Myocyte (in vitro differentiated cells): ENCODE measurements at places on chromosomes 1 and 21. TPM values are rescaled to one million over a fixed set of nuclear protein-coding genes. Genes with fewer than 3 reads are reported as not detected.

KRTAP13-1 gene
- not detected in 2 replicates for total RNA-seq

PPP1R15B gene
- 30.5 and 32.3 TPM in 2 replicates for total RNA-seq

KCNT2 gene
- total RNA-seq: 0.62 and 1.1 TPM in 2 replicates

FALEC gene
- total RNA-seq: not detected in 2 replicates

PLA2G2E gene
- total RNA-seq: not detected in 2 replicates

HEYL gene
- total RNA-seq: 84.9 and 91.9 TPM in 2 replicates

OLFML3 gene
- 239 and 310 TPM in 2 replicates for total RNA-seq

PTGFR gene
- 15.9 and 18.5 TPM in 2 replicates for total RNA-seq

RGS13 gene
- total RNA-seq: 0.62 and 0.68 TPM in 2 replicates

YOD1 gene
- 7.1 TPM in 2 replicates for total RNA-seq

C8A gene
- total RNA-seq: not detected in 2 replicates

RCSD1 gene
- total RNA-seq: 121 and 176 TPM in 2 replicates

OPRD1 gene
- not detected in 2 replicates for total RNA-seq

OR2G2 gene
- not detected in 2 replicates for total RNA-seq

PIK3CD gene
- 7.0 and 7.4 TPM in 2 replicates for total RNA-seq

GRCh38 chr1:35518183-35518582 lies 39.0 kb downstream of the KIAA0319L start:
- DNase-seq: no peak

DNA sequence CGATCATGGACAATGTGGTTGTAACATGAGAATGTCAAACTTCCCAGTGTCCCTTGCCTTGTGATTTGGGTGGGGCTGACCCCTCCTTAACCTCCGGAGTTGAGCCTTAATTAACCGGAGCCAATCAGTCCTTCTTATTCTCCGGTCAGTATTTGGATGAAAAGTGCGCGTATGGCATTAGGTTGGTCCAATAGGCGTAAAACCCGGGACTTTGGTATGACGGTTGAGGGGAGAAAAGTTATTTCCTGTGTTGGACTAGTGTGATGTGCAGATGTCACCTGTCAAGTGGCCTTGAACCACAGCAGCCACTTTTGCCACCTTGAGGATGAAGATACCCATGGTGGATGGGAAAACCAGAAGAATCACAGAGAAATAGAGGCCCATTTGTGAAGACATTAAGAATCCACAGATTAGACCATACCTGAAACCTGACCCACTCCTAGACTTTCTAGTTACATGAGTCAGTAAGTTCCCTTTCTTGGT lies 5.1 kb downstream of the PAFAH2 start:
- DNase-seq: peak; percentile 64

- peak; percentile 50 for DNase-seq
These were observed 34.0 kb downstream of the FOXO6 start for GRCh38 chr1:41394959-41395956.

- no peak for DNase-seq
These were observed 110.8 kb downstream of the CDC7 start for GRCh38 chr1:91611483-91611917.

- DNase-seq: no peak
These were observed 1.2 kb downstream of the SH2D5 start for GRCh38 chr1:20731057-20731991.

DNA sequence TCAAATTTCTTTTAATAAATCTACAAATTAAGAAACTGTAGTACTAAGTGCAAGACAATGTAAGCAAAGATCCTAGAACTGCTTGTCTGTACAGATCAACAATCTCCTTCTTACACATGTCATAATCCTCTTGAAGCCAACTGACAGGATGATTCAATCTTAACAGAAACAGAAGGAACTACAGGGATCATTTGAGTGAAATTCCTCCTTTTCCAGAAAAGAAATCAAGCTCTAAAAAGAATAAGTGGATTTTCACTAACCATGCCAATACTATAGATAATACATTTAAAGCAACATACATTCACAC lies 53.2 kb downstream of the RAB3GAP2 start:
- DNase-seq: no peak

- no peak for DNase-seq
These were observed 841.2 kb upstream of the ADGRL4 start for GRCh38 chr1:79847700-79848099.

DNA sequence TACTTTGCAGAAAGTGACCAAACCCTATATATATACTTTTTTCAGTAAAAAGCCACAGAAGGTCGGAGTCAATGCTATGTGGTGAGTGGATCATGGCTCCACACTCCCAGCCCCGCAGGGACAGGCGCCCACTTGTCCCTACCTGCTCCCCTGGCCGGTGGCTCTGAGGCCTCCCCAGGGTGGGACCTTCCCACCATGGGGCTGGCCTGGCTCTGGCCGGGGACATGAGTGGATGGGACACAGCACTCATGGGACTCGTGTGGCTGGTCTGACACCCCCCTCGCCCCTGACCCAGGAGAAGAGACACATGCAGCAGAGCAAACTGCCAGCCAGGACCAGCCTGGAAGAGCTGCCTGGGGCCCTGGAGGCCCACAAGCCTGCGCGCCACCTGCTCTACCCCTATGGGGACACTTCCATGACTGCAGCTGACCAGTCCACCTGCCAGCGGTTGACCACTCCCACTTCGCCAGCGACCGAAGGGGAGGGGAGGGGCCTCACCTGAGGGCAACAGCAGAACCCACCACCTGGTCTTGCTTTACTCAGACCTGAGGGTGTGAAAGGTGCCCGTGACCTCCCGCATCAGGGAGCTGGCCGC lies 2.2 kb downstream of the SPATC1L start:
- DNase-seq: no peak

GRCh38 chr1:201783572-201783971 lies 45.4 kb upstream of the IPO9 start:
- DNase-seq: no peak

DNA sequence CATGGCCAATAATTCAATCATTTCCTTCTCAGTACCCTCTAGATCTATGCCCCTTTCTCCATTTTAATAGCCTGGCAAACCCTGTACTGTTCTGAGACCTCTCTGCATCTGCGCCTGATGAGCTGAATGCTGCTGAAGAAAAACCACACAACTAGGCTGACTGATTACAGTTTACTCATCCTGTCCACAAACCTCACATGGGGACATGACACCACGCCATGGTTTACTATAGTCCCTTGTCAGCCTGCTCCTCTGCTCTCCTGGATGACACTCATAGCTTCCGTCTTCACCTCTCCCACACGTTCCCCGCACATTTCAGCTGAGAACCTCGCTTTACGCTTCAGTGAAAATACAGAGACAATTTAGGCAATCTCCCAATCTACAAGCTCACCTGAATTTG lies 59.7 kb downstream of the DESI2 start:
- DNase-seq: peak; percentile 13

DNA sequence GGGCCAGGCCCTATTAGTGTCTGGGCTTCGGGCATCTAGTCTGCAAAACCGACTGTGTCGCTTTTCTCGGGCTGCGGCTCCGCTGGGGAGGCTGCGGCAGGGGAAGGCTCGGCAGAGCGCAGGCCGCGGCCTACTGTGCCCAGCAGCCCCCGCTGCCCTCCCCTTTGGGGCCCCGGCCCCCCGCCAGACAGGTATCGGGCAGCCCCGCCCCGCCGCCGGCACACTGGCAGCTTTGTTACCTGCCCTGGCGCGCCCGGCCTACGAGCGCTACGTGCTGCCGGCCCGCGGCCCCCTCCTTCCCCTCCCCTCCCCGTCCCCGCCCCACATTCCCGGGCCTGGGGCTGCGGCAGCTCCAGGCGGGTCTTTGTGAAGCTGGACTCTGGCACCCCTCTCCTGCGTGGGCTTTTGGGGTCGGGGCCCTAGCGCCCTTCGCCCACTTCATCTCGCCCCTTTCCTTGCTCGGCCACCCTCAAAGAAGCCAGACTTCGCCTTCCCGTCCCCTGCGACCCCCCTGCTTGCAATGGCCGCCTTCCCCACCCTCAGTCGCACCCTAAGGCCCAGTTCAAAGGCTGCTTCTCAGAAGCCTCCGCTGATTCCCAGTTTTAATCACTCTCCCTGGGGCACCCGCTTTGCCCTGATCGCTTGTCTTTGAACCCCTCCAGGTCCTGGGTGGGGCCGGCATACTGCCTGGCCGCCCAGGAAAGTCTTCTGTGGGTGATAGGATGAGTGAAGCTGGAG lies 48.9 kb upstream of the SLC2A1 start:
- no peak for DNase-seq

GRCh38 chr1:155893389-155894142 lies 17.6 kb downstream of the RIT1 start:
- peak; percentile 40 for DNase-seq

- DNase-seq: no peak
These were observed 16.3 kb downstream of the CNIH3 start for GRCh38 chr1:224632381-224632871.

GRCh38 chr1:217919683-217920388 lies 288.7 kb downstream of the SPATA17 start:
- DNase-seq: no peak

DNA sequence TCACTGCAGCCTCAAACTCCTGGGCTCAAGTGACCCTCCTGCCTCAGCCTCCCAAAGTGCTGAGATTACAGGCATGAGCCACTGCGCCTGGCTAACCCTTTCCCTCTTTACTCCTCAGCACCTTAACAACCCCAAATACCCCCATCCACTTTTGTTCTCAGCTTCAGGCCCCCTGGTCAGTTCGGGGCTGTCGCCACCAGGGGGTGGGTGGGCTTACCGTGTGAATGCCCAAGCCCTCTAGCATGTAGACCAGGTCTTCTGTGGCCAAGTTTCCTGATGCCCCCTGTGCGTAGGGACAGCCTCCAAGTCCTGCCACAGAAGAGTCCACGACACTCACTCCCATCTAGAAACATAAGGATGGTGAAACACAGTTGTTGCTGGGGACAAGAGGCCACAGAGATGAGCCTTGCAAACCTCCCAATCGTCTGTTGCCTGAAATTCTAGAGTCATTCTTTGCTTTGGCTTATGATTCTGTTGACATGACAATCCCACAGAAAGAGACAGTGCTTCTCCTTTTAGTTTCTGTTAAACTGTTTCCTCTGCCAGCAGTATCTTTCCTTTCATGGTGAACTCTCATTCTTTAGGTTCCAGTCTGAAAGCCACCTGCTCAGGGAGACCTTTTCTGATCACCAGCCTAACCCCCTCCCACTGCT lies 3.8 kb upstream of the GALE start:
- DNase-seq: no peak

DNA sequence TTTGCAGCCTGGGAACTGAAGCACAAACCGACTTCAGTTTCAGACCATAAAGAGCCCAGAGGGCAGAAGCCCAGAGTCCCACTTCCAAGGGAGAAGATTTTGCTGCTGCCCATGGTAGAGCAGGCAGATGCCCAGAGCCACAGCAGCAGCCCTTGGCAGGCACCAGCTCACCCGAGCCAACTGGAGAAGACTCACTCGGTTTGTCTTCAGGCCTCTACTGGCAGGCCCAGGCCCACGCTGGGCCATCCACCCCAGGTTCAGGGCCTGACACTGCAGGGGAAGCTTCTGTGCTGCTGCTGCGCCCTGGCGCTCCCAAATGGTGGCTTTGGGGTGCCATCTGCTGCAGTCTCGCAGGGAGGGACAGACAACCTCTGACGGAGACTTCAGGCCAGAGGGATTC lies 33.3 kb downstream of the SLC66A1 start:
- peak; percentile 13 for DNase-seq

DNA sequence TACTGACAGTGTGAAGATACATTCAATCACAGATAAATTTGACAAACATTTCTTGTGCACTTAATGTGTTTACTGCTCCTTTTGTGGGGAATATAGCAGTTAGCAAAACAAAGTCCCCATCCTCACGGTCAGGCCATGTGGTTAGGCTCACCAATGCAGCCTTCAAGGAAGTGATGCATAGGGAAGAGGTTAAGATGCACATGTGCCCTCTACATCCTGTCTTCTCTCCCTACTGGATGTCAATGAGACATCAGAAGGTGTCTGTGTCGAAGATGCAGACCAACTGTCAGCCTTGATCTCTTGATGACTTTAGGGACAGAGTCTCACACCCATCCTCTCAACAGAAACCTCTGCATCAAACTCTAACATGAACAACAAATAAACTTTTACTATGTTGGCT lies 78.7 kb downstream of the FH start:
- no peak for DNase-seq

- no peak for DNase-seq
These were observed 134.3 kb upstream of the ATP1B1 start for GRCh38 chr1:168972225-168972624.

DNA sequence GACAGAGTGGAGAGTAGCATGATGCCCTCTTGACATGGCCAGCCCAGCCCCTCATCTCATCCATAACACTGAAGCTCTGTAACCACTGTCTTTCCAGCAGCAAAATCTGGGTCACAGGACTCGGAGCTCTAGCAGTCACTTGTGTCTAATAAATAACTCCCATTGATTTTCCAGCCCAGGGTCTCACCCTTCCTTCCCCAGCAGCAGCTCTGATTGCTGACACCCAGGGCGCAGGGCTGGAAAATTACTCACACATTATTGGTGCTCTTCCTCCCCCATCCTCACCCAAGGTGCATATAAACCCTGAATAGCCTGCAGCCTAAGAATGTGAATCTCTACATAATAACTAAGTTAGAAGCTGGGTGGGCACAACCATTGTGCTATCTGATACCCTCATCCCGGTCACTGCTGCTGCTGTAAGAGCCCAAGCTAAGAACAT lies 21.1 kb upstream of the OR10J5 start:
- no peak for DNase-seq

GRCh38 chr1:229225331-229225782 lies 45.6 kb upstream of the RAB4A start:
- no peak for DNase-seq

DNA sequence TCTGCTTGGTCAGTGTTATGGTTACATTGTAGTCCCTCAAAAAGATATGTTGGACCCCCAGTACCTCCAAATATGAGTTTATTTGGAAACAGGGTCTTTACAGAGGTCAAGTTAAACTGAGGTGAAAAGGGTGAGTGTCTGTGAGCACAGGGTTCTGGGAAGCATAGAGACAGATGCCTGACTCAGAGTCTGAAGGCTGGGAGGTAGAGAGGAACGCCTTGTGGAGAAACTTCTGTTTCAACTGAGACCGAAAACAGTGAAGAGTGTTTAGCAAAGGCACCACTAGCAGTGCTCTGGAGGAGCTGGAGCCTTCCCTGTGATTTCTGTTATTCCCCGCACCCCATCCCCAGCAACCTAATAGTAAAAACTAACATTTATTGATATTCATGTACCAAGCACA lies 65.2 kb upstream of the LRRC8D start:
- no peak for DNase-seq

GRCh38 chr1:185479796-185480195 lies 162.8 kb upstream of the IVNS1ABP start:
- DNase-seq: no peak

DNA sequence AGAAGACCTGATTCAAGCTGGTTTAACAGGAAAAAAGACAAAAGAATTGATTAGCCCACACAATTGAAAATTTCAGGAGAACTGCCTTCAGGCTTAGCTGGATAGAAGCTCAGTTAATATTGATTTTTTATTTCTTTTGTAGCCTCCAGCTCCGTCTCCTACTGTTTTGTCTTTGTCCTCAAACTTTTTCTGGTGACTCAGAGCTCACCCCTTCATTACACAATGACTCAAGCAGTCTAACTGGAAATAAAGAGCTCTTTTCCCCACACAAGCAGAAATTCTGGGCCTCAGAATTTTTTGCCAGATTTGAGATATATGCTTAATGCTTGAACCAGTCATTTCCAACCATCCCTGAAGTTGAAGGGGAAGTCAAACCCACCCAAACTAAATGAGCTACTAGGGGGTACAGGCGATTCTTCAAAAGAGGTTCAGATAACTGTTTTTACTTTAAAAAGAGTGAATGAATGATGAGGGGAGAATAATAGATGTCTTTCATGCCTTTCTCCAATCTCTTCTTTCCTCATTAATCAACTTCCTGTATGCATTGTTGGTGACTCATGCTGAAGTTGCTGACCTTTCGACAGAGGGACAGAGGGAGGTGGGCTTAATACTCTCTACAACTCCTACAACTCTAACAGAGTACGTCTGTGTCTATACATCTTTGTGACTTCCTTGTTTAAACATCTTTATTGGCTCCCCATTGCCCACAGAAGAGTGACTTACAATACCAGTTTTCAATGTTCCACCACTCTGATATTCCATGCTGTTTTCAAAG lies 6.2 kb upstream of the ACP6 start:
- DNase-seq: peak; percentile 43
